ENCODE measurements at places on chromosomes 5 and 9. TPM values are rescaled to one million over a fixed set of nuclear protein-coding genes. Genes with fewer than 3 reads are reported as not detected.

GRCh38 chr5:12237837-12238575 lies 333.8 kb upstream of the CTNND2 start:
- H3K27me3 ChIP-seq, result no peaks in the 10 kb centered on the region
- no peak overlapping the region for H3K27ac ChIP-seq
- H3K4me3 ChIP-seq, result no peak overlapping the region
- no peak for DNase-seq
- H3K4me1 ChIP-seq, result no peaks in the 10 kb centered on the region

GRCh38 chr9:98018347-98018746 lies 35.2 kb downstream of the ANP32B start:
- no peak overlapping the region for H3K4me3 ChIP-seq
- no peaks in the 10 kb centered on the region for H3K27me3 ChIP-seq
- no peak for DNase-seq
- H3K36me3 ChIP-seq, result peaks cover 16% of the 10 kb centered on the region
- H3K4me1 ChIP-seq, result peaks cover 19% of the 10 kb centered on the region

- H3K27ac ChIP-seq, result no peak overlapping the region
- H3K27me3 ChIP-seq, result no peaks in the 10 kb centered on the region
- no peak for DNase-seq
- H3K36me3 ChIP-seq, result no peaks in the 10 kb centered on the region
Measured at GRCh38 chr9:14325147-14325546, 11.2 kb upstream of the NFIB start.

GRCh38 chr9:128190516-128191405 lies 611 bp downstream of the CIZ1 start:
- DNase-seq, result no peak
- peak overlapping the region; percentile 93 for H3K27ac ChIP-seq
- no peaks in the 10 kb centered on the region for H3K36me3 ChIP-seq

- no peak overlapping the region for H3K27ac ChIP-seq
- H3K36me3 ChIP-seq, result no peaks in the 10 kb centered on the region
Measured at GRCh38 chr5:29208024-29208423, 1985.5 kb upstream of the CDH6 start.

GRCh38 chr9:89903141-89903475 lies 298.3 kb downstream of the GADD45G start:
- no peak for DNase-seq
- no peak overlapping the region for H3K27ac ChIP-seq
- no peaks in the 10 kb centered on the region for H3K36me3 ChIP-seq
- H3K27me3 ChIP-seq, result no peaks in the 10 kb centered on the region

DNA sequence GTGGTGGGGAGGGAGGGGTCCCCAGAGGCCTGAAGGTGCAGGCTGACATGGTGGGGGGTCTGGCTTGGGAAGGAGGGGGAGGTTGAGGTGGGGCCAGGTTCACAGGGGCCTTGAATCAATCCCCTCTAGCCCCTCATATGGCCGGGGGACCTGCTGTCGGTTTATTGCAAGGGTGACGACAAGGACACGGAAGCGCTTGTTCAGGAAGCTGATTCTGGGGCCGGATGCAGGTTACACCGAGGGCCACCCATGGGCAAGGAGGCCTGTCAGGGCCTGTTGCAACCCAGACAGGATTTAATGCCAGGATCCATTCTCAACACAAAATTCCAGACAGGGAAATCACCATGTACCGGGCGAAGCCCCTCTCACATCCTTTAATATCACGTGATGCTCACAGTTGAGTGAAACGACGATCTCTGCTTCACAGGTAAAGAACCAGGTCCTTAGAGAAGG lies 41.6 kb upstream of the SYNPO start:
- no peak for DNase-seq
- no peaks in the 10 kb centered on the region for H3K36me3 ChIP-seq
- no peak overlapping the region for H3K27ac ChIP-seq
- H3K4me1 ChIP-seq, result peaks cover 5% of the 10 kb centered on the region
- H3K27me3 ChIP-seq, result no peaks in the 10 kb centered on the region

- DNase-seq, result no peak
- H3K36me3 ChIP-seq, result no peaks in the 10 kb centered on the region
- H3K4me1 ChIP-seq, result peaks cover 6% of the 10 kb centered on the region
Measured at GRCh38 chr5:95615164-95615467, 4.8 kb upstream of the GPR150 start.

- no peaks in the 10 kb centered on the region for H3K27me3 ChIP-seq
- H3K4me1 ChIP-seq, result no peaks in the 10 kb centered on the region
- H3K27ac ChIP-seq, result no peak overlapping the region
- H3K36me3 ChIP-seq, result peaks cover 36% of the 10 kb centered on the region
Measured at GRCh38 chr9:125346080-125346732, 84.6 kb downstream of the GAPVD1 start.

- no peaks in the 10 kb centered on the region for H3K27me3 ChIP-seq
- H3K36me3 ChIP-seq, result no peaks in the 10 kb centered on the region
- DNase-seq, result peak; percentile 6
- peak overlapping the region; percentile 21 for H3K27ac ChIP-seq
- H3K4me3 ChIP-seq, result no peak overlapping the region
Measured at GRCh38 chr5:59358005-59358861, 535.3 kb downstream of the PDE4D start.

- H3K27ac ChIP-seq, result no peak overlapping the region
- no peaks in the 10 kb centered on the region for H3K36me3 ChIP-seq
- DNase-seq, result no peak
- H3K4me1 ChIP-seq, result no peaks in the 10 kb centered on the region
Measured at GRCh38 chr9:13181652-13182051, 97.8 kb downstream of the MPDZ start.

DNA sequence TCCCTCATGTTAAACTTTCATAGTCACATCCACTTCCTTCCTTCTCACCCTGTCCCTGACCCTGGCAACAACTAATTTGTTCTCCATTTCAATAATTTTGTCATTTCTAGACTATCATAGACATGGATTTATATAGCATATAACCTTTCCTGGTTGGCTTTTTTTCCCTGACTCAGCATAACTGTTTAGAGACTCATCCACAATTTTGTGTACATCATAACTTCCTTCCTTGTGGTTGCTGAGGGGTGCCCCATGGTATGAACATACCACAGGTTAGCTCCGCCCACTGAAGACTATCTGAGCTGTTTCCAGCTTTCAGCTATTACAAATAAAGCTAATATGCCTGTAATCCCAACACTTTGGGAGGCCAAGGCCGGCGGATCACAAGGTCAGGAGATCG lies 137.3 kb downstream of the PHF2 start:
- no peak for DNase-seq
- no peaks in the 10 kb centered on the region for H3K27me3 ChIP-seq
- H3K27ac ChIP-seq, result no peak overlapping the region
- no peaks in the 10 kb centered on the region for H3K4me1 ChIP-seq

- DNase-seq, result no peak
- no peaks in the 10 kb centered on the region for H3K36me3 ChIP-seq
- no peak overlapping the region for H3K4me3 ChIP-seq
- no peaks in the 10 kb centered on the region for H3K27me3 ChIP-seq
Measured at GRCh38 chr9:76896035-76896434, 9.9 kb downstream of the PRUNE2 start.

DNA sequence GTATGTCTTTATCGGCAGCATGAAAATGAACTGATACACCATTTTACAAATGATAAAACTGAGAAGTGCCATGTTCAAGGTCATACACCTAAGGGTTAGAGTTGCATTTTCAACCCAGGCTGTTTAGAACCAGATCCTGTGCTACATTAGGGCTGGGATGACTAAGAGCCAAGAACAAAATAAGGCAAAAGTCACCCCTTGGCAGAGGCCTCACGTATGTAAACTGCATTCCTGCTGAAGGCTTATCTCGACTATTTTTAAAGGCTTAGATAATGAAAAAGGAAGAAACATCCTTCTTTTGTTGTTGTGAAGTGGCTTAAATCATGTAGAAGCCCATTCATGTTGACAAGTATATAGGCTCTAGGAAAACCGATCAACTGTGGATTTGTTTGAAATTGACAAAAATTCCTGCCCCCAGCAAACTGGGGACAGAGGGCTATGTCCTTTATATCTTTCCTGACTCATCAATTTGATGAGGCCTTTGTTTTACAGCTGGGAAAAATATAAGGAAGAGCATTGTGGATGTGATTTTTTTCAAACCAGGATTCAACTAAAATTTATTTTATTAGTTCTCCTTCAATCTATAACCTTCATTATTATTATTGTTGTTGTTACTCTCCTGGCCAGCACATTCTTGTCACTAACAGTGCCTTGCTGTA lies 196.5 kb downstream of the SNX18 start:
- no peaks in the 10 kb centered on the region for H3K27me3 ChIP-seq

DNA sequence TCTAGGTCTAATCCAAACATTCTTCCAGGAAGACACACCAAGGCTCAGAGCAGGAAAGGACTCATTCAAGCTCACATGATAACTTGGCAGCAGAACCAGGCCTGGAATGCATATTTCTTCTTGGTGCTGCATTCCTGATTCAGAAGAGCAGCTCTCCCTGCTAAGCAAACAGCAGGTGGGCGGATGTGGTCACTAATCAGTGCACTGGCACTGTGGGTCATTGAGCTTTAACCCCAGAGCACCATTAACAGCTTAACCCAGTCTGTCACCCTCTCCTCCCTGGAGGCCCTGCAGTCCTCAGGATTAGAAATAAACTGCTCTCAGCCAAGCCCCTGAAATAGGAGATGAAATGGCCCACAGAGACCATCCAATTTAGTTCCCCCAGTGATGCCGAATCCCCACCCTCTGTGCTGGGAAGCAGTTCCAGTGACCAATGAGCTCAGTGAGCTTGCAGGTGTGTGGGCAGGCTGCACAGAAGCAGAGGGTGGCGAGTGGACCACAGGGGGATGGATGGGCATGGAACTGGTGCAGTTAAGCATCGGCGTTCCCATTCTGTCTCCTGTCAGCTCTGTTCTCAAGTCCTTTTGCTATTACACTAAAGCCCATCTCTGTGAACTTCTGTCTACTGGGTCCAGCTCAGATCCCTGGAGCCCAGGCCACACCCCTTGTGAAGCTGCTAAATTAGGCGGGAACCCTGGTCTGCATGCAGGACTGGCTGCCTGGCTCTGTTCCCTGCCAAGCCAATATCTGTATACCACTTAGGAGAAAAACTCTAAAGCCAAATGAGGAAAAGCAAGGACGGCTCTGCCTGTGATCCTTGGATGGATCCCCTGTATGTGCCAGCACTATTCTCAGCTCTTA lies 16.6 kb upstream of the MEGF9 start:
- H3K4me1 ChIP-seq, result peaks cover 44% of the 10 kb centered on the region
- H3K36me3 ChIP-seq, result no peaks in the 10 kb centered on the region
- peak; percentile 82 for DNase-seq
- H3K4me3 ChIP-seq, result no peak overlapping the region
- no peak overlapping the region for H3K27ac ChIP-seq

- DNase-seq, result no peak
- H3K27me3 ChIP-seq, result no peaks in the 10 kb centered on the region
- H3K4me3 ChIP-seq, result no peak overlapping the region
- no peaks in the 10 kb centered on the region for H3K4me1 ChIP-seq
- H3K36me3 ChIP-seq, result no peaks in the 10 kb centered on the region
Measured at GRCh38 chr5:102937894-102938293, 182.0 kb downstream of the GIN1 start.

DNA sequence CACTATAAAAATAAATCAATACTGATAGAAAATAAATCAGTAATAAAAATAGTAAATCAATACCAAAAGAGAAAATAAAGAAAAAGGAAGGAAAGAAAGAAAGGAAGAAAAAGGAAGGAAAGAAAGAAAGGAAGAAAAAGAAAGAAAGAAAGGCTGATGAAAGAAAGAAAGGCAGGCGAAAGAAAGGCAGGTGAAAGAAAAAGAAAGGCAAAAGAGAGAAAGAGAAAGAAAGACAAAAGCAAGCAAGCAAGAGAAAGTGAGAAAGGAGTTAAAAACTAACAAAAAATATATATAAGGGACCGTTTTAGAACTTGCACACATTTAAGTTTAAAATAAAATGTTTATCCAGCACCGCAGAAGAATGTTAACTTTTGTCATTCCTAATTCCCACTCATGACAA lies 116.0 kb downstream of the SVEP1 start:
- DNase-seq, result no peak
- no peak overlapping the region for H3K4me3 ChIP-seq
- no peaks in the 10 kb centered on the region for H3K27me3 ChIP-seq
- H3K4me1 ChIP-seq, result no peaks in the 10 kb centered on the region
- no peaks in the 10 kb centered on the region for H3K36me3 ChIP-seq
- H3K27ac ChIP-seq, result no peak overlapping the region

- H3K4me1 ChIP-seq, result peaks cover 9% of the 10 kb centered on the region
- H3K27ac ChIP-seq, result peak overlapping the region; percentile 89
- H3K27me3 ChIP-seq, result no peaks in the 10 kb centered on the region
- H3K36me3 ChIP-seq, result peaks cover 83% of the 10 kb centered on the region
- peak; percentile 67 for DNase-seq
- peak overlapping the region; percentile 2 for H3K4me3 ChIP-seq
Measured at GRCh38 chr9:133935328-133936005, 56.7 kb downstream of the VAV2 start.

GRCh38 chr5:148620091-148620490 lies 34.2 kb downstream of the HTR4 start:
- no peaks in the 10 kb centered on the region for H3K36me3 ChIP-seq
- H3K27me3 ChIP-seq, result no peaks in the 10 kb centered on the region
- no peak for DNase-seq
- H3K4me3 ChIP-seq, result no peak overlapping the region
- H3K4me1 ChIP-seq, result peaks cover 23% of the 10 kb centered on the region

DNA sequence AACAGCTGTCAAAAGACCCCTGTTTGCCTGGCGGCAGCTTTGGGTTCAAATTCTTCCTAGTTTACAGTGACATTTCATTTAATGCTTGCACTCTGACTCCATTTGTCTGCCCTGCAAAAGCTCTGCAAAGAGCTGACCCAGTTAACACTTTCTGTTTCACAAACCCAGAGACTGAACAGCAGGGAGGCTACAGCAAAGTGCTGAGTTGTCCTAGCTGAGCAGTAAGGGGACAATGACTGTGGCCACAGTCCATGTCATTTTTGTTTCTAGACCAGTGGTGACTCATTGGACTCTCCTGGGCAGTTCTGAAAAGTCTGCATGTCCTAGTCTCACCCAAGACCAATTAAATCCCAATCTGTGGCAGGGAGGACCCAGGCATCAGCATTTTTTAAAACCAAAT lies 994.8 kb upstream of the WWC1 start:
- peaks cover 2% of the 10 kb centered on the region for H3K4me1 ChIP-seq
- H3K27me3 ChIP-seq, result no peaks in the 10 kb centered on the region
- no peaks in the 10 kb centered on the region for H3K36me3 ChIP-seq
- DNase-seq, result no peak
- no peak overlapping the region for H3K4me3 ChIP-seq

The SPINK13 gene
- not detected for polyA plus RNA-seq

The CXCL14 gene
- 70.0 TPM for polyA plus RNA-seq

The FGFR4 gene
- 9.7 TPM for polyA plus RNA-seq

The SH3RF2 gene
- polyA plus RNA-seq, result 44.0 TPM

The GPRIN1 gene
- polyA plus RNA-seq, result 0.54 TPM

The MLANA gene
- not detected for polyA plus RNA-seq

Measured in small intestine (tissue), 16 donors.